ENCODE measurements at places on chromosomes 2 and 18. TPM values are rescaled to one million over a fixed set of nuclear protein-coding genes. Genes with fewer than 3 reads are reported as not detected.

CAB39 gene
- 85.8 TPM for total RNA-seq

DSG1 gene
- 0.13 TPM for total RNA-seq

IL36G gene
- total RNA-seq, result not detected

MAPK4 gene
- total RNA-seq, result 14.3 TPM

RPS27A gene
- total RNA-seq, result 944 TPM

DNA sequence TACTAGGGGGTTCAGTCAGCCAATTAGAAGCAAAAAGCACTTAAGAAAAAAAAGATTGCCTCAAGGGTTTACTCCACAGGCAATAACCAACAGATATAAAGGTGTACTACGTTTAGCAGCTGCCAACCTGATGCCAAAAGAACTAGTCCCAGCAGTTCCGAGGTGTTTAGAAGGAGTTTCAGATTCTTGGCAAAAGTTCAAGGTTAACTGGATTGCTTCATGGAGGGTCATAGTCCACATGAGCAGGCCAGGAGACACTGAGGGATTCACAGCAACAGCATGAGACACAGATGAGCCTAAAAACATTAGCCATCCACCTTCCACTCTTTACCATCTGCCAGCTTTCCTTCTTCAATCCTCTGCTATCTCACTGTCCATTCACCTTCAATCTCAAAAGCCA, 4.9 kb upstream of the DNAH7 start:
- no peak for DNase-seq

GRCh38 chr2:120770641-120771040, 35.0 kb downstream of the GLI2 start:
- DNase-seq, result no peak

- no peak for DNase-seq
Observed at GRCh38 chr2:145638675-145639074, 1118.8 kb upstream of the ZEB2 start.

GRCh38 chr18:46414863-46415262, 242.2 kb downstream of the LOXHD1 start:
- DNase-seq, result no peak

DNA sequence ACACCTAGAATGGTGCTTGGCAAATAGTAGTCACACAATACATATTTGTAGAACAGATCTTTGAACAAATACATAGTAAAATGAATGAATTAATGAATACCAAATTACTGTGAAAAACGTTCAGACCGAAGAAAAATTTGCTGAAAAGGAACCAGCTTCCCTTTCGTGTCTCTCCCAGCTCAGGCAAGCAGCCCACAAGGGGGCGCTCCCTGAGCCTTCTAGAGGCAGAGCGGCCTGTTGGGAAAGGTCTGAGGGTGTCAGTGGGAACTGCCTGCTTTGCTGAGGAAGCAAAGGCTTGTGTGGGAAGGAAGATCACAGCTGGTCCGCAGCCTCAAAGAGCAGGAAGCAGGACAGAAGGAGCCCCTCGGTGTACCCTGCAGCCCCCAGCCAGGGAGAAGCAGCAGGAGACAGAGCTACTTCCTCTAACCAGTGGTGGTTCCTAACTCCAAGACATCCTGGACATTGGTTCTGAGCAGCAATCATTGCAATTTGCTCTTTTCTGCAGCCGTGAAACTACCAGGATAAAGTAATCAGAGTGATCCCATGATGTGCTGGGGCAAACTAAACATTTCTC, 231.1 kb downstream of the ANKRD30B start:
- no peak for DNase-seq

DNA sequence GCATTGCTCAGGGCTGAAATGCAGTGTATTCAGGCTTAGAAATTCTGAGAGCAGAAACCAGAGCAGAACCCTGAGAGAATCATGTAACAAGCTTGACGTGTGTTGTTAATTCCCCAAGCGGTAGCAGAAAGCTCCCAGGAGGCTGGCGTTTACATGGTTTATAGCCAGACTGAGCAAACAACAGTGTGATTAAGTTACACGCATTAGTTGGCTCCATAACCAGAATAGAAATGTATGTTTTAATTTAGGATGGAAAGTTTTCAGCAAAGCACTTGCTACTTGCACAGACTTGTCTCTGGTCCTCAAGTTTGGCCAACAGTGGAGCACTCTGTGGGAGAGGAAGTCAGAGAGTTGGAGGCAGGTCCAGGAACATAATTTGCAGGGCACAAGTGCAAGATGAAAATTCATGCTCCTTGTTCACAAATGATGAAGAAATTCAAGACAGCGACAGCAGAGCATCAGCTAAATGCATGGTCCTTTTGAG, 69.3 kb downstream of the MAPK4 start:
- no peak for DNase-seq

GRCh38 chr2:44930274-44931197, 11.0 kb upstream of the SIX3 start:
- no peak for DNase-seq

- DNase-seq, result no peak
Observed at GRCh38 chr2:131584380-131584779, 56.7 kb downstream of the CCDC74A start.

- DNase-seq, result peak; percentile 58
Observed at GRCh38 chr18:48777026-48777743, 173.6 kb downstream of the SMAD7 start.

- DNase-seq, result no peak
Observed at GRCh38 chr18:80204142-80204541, 43.2 kb downstream of the PARD6G start.

All from ureter (tissue), 1 donor.